ENCODE measurements at places on chromosomes 6 and 20.

DNA sequence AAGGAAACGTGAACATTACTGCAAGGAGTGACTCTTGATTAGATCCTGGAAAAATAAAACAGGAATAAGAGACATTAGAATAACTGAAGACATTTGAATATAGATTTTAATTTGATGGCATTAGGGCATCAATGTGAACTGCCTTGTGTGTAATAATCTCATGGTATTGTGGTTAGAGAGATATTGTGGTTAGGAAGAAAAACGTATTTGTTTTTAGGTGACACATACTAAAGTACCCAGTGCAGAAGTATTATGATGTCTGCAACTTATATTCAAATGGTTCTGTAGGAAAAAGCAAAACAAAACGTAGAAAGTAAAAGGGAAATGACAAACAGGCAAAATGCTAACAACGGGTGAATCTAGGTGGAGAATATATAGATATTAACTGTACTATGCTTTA, 65.9 kb upstream of the OGFRL1 start:
- no peak for DNase-seq

DNA sequence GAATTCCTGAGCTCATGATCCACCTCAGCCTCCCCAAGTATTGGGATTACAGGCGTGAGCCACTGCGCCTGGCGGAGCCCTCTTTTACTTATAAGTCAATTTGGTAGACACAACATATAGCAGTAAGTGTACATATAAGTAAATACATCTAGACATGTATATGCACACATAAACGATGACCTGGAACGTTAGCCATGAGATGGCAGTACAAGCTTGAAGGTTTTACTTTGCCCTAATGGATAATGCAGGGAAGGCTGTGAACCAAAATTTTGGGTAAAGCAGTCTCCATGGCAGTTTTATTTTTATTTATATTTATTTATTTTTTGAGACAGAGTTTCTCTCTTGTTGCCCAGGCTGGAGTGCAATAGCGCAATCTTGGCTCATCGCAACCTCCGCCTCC, 2.4 kb upstream of the GNMT start:
- no peak for DNase-seq

- no peak for DNase-seq
Observed at GRCh38 chr6:158283304-158283980, 28.8 kb upstream of the TULP4 start.

DNA sequence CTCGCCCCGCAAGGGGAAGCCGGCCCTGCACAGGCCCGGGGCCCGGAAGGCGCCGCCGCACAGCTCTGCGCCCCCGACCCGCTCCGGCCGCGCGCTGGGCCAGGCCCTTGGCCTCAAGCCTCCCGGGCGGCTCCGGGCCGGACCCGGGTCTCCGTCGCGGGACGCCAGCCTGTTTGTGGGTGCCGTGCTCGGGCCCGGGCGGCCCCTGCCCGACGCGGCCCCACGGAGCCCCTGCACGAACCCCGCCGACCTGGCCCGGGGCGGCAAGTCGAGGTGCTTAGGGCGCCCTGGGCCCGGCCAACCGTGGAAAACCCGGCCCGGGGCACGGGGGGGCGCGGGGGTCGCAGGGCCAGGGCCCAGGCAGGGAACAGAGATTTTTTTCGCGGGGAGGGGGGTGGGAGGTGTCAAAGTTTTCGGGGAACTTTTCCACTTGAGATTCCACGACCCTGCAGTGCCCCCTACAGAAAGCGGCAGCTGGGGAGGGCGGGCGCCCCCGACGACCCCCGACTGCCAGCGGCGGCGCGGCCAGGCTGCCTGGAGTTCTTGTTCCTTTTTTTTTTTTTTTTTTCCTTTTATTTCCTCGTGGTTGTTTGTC, 805 bp upstream of the STX16 start:
- DNase-seq: no peak

GRCh38 chr20:17659801-17660200, 22.2 kb downstream of the RRBP1 start:
- no peak for DNase-seq

- no peak for DNase-seq
Observed at GRCh38 chr6:142881290-142881689, 63.7 kb downstream of the HIVEP2 start.

- no peak for DNase-seq
Observed at GRCh38 chr6:6707143-6707542, 118.6 kb downstream of the LY86 start.

DNA sequence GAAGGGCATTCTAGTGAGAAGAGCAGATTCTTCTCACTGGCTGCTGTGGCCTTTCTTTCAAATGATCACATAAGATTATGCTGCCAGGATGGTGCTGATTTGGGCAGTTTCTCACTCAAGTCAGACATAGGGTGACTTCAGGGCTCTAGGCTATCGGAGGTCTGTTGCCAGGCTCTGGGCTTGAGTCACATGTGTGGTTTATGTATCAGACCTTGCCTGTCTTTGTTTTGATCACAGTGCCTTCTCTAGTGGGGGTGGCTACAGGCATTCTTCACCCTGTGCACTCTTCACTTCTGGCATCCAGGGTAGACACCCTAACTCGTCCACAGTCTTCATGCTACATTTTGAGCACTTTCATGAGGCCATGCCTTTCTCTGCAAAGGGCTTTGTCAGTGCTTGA, 823.7 kb upstream of the MAN1A1 start:
- DNase-seq: no peak

- no peak for DNase-seq
Observed at GRCh38 chr6:30480536-30481156, 8.7 kb upstream of the HLA-E start.
